Activated naive CD4-positive, alpha-beta T cell treated with anti-CD3 and anti-CD28 coated beads for 36 hours (primary cell): ENCODE measurements at places on chromosomes 2 and 18.

- DNase-seq = no peak
These were observed 7.4 kb downstream of the IL36A start for GRCh38 chr2:113012436-113013335.

DNA sequence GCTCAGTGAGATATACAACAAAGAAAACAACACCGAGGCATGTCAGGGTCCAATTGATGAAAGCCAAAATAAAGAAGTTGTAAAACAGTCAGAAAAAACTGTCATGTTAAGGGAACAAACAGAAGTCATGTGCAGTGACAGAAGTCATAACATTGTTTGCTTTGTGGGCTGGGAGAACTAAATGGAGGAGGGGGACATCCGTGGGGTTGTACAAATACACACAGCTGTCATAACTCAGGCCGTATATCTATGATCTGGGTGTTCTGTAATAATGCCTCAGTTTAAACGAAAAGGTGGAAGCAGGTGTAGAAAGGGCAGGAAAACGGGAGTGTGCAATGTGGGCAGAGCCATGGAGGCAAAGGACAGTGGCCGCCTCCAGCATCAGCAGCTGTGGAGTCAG lies 27.3 kb downstream of the TIMM21 start:
- DNase-seq = no peak

GRCh38 chr2:3094999-3095958 lies 282.3 kb downstream of the EIPR1 start:
- no peak for DNase-seq

GRCh38 chr2:224669449-224669848 lies 46.7 kb downstream of the CCDC195 start:
- DNase-seq = no peak

DNA sequence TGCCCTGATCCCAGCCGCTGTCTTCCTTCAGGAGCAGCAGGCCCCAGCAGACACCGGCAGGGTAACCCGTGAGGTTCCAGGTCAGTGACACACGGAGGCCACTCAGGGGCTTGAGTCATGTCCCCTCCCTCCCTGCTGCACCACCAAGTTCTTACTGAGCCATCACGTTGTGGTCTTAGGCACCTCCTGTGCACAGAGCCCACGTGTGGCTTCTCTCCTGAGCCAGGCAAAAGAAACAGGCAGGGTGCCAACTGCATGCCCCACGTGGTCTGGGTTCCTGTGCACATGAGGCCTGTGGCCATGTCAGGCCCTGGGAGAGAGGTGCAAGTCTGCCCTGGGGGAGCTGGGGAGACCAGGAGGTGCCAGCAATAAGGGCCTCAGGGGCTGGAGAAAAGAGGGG lies 264.8 kb downstream of the KLHL29 start:
- DNase-seq = no peak

GRCh38 chr2:204775766-204776165 lies 230.5 kb downstream of the PARD3B start:
- DNase-seq = no peak

- DNase-seq = peak; percentile 64
These were observed 4.2 kb downstream of the CLK1 start for GRCh38 chr2:200860092-200860795.

- peak; percentile 21 for DNase-seq
These were observed 39.4 kb downstream of the ACOXL start for GRCh38 chr2:110771547-110772382.

GRCh38 chr2:122152571-122152970 lies 397.1 kb downstream of the TSN start:
- no peak for DNase-seq

DNA sequence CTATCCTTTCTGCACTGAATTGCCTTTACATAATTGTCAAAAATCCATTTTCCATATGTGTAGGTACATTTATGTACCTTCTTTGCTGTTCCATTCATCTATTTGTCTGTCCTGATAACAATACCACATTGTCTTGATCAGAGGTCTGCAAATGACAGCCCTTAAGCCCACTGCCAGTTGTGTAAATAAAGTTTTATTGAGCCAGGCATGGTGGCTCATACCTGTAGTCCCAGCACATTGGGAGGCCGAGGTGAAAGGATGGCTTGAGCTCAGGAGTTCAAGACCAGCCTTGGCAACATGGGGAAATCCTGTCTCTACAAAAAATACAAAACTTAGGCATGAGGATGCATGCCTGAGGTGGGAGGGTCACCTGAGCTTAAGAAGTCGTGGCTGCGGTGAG lies 121.0 kb downstream of the TFCP2L1 start:
- DNase-seq = no peak

GRCh38 chr2:18495058-18495457 lies 65.4 kb downstream of the RDH14 start:
- no peak for DNase-seq

DNA sequence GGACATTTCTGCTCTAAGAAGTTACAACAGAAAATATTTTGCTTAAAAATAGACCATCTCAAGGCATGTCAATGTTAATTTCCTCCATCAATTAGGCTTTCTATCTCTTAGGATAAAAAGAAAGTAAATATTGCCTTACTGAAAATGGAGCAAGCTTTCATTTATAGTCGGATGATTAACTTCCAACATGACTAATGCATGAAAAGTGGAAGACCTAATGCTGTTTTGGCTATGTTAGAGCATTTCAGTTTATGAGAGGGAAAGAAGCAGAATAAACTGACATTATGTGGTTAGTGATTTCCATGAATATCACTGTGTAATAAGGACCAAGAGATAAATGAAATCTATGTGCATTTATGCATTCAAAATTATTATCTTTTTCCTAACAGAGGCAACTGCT lies 475.2 kb upstream of the UBE2E3 start:
- no peak for DNase-seq

DNA sequence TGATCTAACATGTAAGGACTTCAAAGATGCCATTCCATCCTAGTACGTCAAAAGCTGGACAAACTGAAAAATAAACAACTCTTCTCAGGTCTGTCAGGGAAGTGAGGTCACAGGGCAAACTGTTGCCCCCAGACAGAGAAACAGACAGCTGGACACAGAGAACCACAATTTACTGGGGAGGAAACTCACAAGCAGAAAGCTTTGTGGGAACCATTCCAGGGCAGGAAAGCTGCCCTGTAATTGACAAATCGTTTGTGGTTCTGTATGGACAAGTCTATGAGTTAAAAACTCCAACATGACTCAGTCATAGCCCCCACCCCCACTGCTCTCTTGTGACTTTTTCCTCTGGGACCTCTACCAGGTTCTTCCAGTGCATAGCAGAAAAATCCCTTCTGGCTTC lies 28.4 kb downstream of the MCEE start:
- DNase-seq = no peak

- DNase-seq = no peak
These were observed 324.1 kb upstream of the THUMPD2 start for GRCh38 chr2:40103163-40103562.

GRCh38 chr2:162063899-162064298 lies 10.1 kb downstream of the DPP4 start:
- DNase-seq = no peak

DNA sequence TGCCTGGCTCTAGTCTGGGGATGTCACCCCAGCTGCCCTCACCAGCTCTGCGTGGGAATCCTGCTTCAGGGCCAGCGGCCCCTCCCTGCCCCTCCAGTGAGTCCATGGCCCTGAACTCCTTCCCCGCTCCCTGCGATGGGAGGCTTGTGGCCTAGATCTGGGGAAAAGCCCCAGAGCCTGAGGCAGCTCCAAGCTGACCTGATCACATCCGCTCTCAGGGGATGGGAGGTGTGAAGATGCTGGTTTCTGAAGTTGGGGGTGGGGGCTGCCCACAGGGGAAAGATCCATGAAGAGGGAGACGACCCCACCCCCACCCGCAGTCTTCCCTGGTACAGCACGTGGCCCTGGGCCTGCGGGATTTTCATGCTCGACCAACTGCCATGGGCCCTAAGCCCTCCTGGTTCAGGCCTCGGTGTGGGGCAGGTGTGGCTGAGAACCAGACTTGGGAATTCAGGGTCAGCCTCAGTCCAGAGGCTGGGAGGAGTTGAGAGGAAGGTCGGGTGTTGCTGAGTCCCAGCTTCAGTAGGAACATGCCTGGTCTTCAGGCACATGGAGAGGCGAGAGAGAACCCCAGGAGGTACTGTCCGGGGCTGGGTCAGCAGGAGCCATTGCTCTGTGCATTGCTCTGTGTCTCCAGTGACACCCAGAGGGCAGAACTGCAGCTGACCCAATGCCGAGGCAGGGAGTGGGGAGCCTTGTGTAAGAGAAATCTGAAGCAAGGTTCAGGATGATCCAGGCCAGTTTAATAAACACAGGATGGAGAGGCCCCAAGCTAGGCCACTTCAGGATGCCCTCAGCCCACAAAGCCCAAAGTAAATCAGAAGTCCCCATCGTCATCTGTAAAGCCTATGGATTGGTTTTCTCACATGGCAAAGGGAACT lies 115.1 kb downstream of the CAPN13 start:
- DNase-seq = peak; percentile 22

DNA sequence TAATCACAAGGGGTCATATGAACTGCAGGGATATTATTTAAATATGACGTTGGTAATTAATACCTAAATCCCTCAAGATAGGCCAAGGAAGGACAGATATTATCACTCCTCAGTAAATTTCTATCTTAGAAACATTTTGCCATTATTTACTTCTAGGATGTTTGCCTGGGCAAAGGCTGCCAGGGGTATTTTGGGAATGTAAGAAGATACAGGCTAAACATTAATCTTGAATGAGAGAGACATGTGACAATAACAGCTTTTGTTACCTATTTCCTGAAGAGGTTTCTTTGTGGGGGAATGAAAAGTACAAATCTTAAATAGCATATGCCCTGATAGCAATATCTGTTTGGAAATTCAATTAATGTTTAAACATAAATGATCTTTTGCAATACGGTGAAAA lies 756 bp upstream of the CCDC195 start:
- no peak for DNase-seq

- no peak for DNase-seq
These were observed 1.4 kb downstream of the TTC39C start for GRCh38 chr18:24015639-24016631.

GRCh38 chr2:29916571-29916970 lies 4.8 kb downstream of the ALK start:
- DNase-seq = no peak

DNA sequence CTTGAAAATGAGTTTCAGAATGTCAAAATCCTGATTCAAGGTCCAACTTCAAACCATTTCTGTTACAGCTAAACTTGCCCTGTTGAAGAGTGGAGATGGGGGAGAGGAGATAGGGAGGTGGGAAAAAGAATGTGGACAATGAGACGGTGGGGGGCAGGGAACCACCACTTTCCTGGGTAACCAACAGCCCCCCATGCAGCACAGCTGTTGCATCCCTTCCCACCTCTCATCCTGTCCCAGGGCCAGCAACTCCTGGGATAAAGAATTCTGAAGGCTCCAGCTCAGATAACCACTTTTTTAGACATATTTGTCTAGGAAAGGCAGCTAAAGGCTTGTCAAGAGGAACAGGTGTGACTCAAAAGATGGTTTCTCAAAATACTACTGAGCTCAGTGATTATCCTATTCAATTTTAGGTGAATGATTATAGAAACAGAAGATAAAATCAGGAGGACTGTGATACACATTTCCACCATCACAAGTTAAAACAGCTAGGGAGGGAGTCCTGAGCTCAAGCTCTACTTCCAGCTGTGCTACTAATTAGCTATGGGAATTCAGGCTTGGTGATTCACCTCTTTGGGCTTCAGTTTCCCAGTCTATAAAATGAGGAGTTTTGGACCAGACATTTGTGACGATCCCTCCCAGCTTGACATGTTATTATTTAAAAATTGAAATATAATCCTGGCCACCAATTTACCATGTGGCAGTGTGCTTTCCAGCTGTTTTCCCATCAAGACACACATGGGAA lies 36.3 kb downstream of the HDHD2 start:
- no peak for DNase-seq

GRCh38 chr2:25692143-25692542 lies 18.8 kb upstream of the DTNB start:
- no peak for DNase-seq

DNA sequence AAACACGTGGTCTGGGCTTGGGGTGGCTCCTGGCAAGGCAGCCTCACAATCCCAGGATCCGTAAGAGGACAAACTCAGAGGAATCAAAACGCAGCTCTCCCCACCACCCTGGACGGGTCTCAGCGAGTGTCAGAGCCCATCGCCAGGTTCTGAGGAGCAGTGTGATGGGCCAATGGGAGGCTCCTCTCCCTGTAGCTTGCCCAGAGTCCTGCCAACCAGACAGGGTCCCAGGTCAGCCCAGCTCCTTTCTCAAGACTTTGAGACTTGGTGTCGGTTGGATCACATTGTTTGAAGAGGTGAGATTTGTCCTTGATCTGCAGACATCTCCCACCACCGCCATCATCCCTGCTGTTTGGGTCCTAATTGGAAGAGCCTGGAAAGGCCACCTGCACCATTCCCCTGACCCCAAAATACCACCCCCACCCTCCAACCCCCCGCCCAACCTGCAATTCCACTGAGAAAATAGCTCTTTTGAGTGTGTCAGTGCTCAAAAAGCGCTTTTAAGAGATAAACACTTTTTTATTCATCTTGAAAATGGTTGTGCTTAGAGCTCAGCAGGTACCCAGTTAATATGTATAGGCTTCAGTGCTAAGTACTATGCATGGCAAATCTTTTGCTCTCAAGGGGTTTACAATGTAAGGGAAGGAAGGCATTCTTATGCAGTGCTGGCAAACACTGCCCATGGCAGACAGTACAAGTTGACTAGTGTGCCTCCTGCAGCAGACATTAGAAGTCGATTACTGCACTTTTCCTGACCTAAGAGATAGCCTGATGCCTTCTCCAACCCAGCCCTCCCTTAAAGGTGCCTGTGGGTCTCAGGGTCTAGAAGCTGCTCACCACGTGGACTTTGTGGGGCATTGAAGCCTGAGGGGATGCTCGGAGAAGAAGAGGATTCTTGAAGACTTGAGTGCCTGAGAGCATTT lies 50.6 kb downstream of the GLI2 start:
- no peak for DNase-seq

DNA sequence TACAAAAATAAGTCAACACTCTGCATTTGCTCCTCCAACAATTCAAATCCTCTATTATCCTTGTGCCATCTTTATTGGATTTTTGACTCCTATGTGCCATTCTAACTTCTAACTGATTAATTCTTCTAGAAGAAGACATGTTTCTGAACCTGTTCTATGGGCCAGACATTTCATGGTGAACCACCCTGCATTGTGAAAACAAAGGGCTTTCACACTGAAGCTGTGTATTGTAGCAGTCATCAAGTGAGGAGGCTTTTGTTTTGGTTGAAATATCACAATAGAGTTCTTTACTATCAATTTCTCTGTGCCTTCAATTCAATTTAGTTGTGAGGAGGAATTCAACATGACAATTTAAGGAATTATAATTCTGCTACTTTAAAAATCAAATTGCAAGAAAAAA lies 357.9 kb downstream of the PLCL1 start:
- no peak for DNase-seq

GRCh38 chr18:12692206-12692605 lies 10.3 kb downstream of the CEP76 start:
- DNase-seq = no peak

DNA sequence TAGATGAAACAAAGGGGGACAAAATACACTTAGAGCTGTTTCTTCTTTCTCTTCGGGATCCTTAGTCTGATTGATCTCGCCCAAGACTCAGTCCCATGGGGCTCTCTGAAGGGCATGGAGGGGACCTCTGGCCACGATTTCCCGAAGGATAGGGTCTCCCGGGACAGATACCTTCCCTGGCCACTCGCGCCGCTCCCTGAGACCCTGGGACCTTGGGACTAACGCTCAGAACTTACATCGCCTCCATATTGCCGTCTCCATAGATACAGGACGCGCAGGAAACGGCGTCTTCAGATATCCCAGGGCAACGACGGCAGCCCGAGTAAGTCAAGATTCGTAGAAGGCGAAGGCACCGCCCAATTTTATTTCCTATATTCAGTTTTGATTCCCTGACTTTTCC lies at the start of gene CFAP65:
CFAP65 (minus strand) TSS at position 265 of the 400 bp plus-strand sequence. CDS start 2,468 bp downstream, outside the sequence.
- DNase-seq = peak; percentile 65
